T-helper 17 cell (primary cell): ENCODE measurements at places on chromosomes 1 and 21. TPM values are rescaled to one million over a fixed set of nuclear protein-coding genes. Genes with fewer than 3 reads are reported as not detected.

Gene TAF12
- 14.2 TPM for total RNA-seq

DNA sequence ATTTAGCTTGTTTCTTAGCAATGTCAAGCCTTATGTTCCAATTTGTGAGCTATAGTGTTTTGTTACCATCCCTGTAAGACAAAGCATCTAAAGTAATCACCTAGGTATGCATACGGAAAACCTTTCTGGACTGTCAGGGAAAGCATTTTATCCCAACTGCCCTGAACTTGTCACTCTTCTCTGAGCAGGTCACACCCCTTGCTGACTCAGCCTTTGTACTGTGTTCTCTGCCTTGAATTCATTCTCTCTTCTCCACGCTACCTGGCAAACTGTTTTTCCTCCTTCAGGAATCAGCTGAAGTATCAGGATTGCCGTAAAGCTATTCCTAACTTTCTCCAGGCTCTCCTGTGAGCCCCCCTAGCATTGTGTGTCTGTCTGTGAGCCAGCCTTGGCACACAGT is 54.2 kb downstream of the PBX1 start:
- DNase-seq, result no peak

Gene C1QC
- total RNA-seq, result not detected

DNA sequence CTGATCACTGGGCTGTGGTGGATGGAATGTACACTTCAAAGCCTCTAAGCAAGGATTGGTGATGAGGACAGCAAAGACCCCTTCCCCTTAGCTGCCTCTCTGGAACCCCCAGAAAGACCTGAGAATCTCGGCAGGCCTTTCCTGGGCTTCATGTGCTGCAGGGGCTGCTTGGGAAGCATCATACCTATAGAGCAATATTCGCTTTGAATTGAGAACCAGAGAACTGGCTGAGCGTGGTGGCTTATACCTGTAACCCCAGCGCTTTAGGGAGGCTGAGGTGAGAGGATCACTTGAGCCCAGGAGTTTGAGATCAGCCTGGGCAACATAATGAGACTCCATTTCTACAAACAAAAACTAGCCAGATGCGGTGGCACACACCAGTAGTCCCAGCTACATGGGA is 22.0 kb downstream of the CSF1 start:
- DNase-seq, result no peak

Gene SPRR2E
- total RNA-seq, result not detected

Gene PDE4B
- total RNA-seq, result 114 TPM

Gene ZNF593OS
- total RNA-seq, result not detected

DNA sequence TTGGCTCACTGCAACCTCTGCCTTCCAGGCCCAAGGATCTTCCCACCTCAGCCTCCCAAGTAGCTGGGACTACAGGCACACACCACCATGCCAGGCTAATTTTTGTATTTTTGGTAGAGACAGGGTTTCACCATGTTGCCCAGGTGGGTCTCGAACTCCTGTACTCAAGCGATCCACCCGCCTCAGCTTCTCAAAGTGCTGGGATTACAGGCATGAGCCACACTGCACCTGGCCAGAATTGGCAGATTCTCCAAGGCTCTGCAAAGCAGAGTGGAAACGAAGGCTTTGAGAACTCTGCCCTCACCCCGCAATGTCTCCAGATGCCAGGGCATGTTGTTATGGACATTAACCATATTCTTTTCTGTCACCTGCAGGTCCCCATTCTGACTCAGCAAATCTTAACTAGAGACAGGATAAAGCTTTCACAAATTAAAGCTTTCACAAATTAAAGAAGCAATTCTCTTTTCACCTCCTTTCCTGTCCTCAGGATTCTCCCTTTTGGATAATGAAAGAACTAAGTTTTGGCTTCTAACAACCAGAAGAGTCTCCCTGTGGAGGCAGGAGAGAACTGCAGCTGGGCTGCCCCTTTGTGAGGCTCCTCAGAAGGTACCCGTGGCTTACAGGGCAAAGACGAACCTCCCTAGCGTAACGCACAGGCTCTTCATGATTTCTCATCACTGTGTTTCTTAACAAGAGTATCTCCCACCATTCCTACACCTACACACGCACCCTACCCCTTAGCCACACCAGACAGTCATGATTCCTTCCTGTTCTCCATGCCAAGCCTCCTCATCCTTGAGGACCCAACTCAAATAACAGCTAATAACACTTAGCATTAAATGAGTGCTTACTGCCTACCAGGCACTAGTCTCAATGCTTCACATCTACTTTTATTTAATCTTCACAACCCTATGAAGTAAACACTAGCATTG is 29.8 kb downstream of the GPA33 start:
- no peak for DNase-seq

- DNase-seq, result no peak
Measured at GRCh38 chr1:68230484-68230802, 1.9 kb downstream of the WLS start.

DNA sequence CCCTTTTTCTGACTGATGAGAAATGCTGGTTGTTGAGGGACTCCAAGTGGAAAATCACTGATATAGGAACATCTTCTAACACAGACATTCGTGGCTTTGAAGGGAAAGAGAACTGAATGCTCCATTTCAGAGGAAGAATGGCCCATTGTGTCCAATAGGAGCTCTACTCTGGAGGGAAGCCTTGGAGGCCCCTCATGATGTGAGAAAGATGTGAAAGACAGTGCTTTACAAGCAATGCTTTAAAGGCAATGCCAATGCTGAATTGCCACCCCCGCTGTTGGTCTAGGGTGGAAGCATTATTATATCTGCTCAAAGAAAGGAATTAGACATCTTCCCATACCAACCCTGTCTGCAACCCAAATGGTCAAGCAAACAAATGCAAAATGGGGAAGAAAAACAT is 13.7 kb downstream of the NMNAT2 start:
- no peak for DNase-seq

Gene CLDN8
- not detected for total RNA-seq

DNA sequence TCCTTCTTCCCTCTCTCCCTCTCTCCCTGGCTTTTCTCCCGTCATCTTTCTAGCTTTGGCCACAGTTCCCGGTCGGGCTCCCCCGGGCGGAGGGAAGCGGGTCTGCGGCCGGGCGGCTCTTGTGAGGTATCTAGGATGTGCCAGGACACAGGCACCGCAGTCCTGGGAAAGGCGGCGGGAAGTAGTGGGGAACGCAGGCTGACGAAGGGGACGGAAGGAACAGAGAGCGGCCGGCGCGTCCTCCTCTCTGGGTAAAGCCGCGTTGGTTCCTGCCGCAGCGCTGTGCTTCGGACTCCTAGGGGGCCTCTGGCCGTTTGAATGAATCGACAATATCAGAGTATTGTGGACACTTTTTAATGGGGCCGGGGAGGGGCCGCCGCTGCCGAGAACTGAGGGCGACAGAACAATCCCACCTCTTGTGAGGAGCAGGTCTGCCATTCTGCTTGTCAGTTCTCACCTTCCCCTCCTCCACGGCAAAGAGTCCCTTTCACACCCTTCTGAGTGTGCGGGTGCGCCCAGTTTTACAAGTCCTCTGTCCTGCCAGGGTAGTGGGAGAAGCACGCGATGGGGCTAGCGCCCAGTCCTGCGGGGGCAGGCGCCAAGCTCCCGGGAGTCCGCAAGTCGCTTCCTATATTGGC is 1.2 kb upstream of the LHX9 start:
- DNase-seq, result no peak

GRCh38 chr1:180994262-180994661 is 28.4 kb downstream of the STX6 start:
- no peak for DNase-seq

DNA sequence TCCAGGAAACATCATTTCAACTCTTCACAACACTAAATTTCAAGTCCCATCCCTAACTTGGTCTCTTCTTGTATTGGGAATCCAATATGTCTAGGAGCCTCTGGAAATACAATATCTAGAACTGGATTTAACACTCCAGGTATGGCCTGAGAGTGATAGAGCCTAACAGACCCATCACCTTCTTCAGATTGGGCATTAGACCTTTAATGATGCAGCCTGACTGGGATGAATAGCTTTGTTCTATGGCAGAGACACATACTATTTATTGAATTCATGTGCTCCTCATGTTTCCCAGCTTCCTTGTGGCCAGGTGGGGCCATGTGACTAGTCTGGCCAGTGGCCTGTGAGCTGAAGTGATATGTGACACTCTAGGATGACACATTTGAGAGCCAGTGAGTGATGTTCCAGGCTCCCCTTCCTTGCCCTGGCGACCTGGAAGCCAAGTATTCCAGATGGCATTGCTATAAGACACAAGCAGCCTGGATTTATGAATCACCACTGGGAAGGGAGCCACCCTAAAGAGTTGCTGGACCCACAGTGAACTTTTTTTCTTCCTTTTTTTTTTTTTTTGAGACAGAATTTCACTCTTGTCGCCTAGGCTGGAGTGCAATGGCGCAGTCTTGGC is 31.0 kb upstream of the POU3F1 start:
- DNase-seq, result no peak

DNA sequence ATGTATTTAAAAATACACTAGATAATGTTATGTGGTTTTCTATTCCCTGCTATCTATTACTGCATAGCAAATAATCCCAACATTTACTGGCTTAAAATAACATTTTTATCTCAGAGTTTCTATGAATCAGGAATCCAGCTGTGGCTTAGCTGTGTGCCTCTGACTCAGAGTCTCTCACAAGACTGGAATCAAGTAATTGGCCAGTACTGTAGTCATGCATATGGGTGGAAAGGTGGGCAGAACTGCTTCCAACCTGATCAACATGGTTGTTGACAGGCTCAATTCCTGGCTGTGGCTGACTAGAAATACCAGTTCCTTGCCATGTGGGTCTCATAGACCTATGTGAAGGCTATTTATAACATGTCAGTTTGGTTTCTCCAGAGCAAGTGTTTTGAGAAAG is 131.8 kb downstream of the PDE4B start:
- no peak for DNase-seq

Gene AIRE
- total RNA-seq, result 1.4 TPM

Gene FABP3
- total RNA-seq, result not detected

DNA sequence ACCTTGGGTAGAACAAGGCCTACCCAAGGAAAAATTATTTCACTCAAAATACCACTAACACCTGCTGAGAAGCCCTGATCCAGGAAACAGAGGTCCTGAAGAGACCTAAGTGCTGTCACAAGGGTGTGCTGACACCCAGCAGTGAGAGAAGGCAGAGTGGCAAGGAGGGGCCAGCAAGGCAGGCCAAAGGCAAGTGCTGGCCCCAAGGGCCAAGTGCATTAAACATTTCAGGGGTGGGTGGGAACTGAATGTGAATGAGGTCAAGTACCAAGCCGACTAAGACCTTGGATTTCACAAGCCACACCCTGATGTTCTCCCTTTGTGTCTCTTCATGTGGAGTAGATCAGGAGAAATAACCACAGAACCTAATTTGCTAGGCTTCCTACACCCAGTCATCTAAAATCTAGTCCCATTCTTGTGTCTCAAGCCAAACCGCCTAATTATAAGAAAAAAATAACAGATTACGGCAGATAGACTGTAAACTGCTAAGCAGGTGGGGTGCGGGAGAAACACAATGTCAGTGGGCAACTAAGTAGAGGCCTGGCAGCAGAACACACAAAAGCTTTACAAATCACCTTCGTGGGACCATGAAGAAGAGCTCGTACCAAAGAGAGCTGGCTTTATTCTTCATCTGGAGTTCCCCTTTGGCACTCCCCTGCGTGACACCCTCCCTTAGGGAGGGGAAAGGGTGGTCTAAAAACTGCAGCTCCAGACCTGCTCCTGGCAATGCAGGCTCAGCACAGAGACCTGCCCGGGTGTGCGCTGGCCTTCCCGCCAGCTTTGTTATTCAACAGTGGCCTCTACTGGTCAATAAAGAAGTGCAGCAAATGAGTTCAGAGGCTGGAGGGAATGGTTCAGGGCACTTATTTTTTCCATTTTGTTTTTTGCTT is 8.7 kb downstream of the UBE2G2 start:
- DNase-seq, result peak; percentile 38

GRCh38 chr1:214044438-214045214 is 56.9 kb downstream of the PROX1 start:
- DNase-seq, result no peak

DNA sequence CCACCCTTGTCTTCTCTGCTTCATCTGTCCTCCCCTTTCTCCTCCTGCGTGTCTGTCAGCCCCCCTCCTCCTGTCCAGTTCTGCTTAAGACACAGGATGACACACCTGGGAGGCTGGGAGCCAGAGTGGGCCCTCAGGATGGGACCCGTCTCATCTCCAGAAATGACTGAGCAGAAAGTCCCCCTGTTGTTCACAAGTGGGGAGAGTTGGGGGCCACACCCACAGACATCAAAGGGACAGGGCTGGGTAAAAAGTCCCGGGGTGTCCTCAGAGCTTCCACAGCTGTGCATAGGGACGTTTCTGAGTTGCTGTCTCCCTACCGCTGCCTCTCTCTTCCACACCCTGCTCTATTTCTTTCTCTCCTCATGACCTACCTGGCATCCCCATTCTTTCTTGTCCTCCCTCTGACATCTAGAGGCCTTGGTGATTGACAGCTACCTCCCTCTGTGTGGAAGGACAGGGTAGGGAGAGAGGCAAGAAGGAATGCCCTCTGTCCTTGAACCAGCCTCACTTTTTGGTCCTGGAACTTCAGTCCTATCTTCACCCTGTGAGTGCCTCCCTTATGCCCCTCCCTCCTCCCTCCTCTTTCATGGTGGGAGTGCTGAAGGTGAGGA is 19.5 kb upstream of the SH2D2A start:
- DNase-seq, result no peak

DNA sequence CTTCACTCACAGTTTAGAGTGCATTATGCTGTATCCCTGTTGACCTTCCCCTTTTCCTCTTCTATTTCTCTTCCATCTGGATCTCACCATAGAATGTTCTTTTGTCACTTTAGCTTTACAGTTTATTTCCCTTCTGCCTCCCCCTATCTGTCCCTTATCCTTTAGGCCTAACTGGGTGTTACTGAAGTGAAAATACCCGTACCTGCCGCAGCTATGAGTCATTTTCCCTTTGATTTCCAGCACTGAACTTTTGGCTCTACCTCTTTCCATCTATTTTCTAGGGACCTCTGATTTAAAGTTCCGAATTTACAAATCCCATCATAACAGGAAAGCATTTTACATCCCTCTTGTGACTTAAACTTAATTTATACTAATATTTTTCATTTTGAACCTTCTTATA is 19.7 kb downstream of the ITSN1 start:
- DNase-seq, result no peak

Gene CLIC6
- total RNA-seq, result 0.25 TPM

Gene BCAR3
- total RNA-seq, result 0.87 TPM

Gene RNU1-1
- 3,182 TPM for total RNA-seq

GRCh38 chr1:19294638-19295037 is 6.1 kb upstream of the AKR7A3 start:
- no peak for DNase-seq

Gene LAMTOR5
- total RNA-seq, result 78.2 TPM
